ENCODE measurements at places on chromosomes 12 and 14. TPM values are rescaled to one million over a fixed set of nuclear protein-coding genes. Genes with fewer than 3 reads are reported as not detected.

Gene PLEKHG7
- not detected for total RNA-seq

Gene MSI1
- 0.58 TPM for total RNA-seq

Gene STX2
- 29.7 TPM for total RNA-seq

Gene WSCD2
- 0.42 TPM for total RNA-seq

Gene FOXA1
- not detected for total RNA-seq

Gene PTGER2
- total RNA-seq: 10.9 TPM

Gene CLEC4C
- total RNA-seq: not detected

Gene RIN3
- total RNA-seq: 38.0 TPM

Gene ASPG
- 1.1 TPM for total RNA-seq

Gene CAPZA3
- not detected for total RNA-seq
